ENCODE measurements at places on chromosomes 2 and 18. TPM values are rescaled to one million over a fixed set of nuclear protein-coding genes. Genes with fewer than 3 reads are reported as not detected.

Gene IL1F10
- not detected for total RNA-seq

Gene KLHL41
- total RNA-seq: 0.15 TPM

Gene CNDP1
- total RNA-seq: not detected

Gene C1GALT1C1L
- 0.30 TPM for total RNA-seq

Gene MOB4
- 27.8 TPM for total RNA-seq

Gene PDCD1
- not detected for total RNA-seq

Gene UGT1A4
- total RNA-seq: not detected
